AG08396 (cell line): ENCODE measurements at places on chromosomes 1 and 21.
A peak's percentile ranks its signal among the peaks of the same experiment; 100 is the strongest.

DNA sequence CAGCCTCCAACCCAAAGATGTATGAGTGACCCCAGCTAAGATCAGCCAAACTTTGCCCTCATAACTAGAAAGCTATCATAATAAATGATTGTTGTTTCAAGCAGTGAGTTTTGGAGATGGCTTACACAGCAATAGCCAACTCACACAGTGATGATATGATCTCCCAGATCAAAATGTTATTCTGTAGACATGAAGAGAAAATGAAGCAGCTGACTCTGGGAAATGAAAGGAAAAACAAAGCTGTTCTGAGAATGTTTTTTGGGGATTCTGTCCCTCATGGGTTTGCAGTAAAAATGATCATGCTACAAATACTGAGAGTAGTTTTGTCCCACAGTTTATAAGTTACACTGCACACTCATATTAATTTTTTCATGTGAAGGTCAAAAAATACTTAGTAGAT lies 617.8 kb downstream of the MRPL39 start:
- no peak for DNase-seq

- DNase-seq, result peak; percentile 55
Observed at GRCh38 chr1:9721606-9722377, 70.3 kb downstream of the PIK3CD start.

DNA sequence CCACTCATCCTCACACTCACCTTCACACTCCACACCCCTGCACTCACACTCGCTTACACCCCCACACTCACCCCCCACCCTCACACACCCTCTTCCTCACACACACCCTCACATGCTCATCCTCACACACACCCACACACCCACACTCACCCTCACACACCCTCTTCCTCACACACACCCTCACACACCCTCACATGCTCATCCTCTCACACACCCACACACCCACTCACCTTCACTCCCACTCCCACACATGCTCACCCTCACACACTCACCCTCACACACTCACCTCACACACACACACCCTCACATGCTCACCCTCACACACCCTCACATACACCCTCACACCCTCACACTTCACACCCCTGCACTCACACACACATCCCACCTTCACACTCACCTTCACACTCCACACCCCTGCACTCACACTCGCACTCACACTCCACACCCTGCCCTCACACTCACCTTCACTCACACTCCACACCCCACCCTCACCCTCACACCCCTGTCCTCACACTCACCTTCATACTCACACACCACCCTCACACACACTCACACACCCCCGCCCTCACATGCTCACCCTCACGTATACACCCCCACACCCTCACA lies 42.6 kb upstream of the EDN2 start:
- DNase-seq, result no peak

DNA sequence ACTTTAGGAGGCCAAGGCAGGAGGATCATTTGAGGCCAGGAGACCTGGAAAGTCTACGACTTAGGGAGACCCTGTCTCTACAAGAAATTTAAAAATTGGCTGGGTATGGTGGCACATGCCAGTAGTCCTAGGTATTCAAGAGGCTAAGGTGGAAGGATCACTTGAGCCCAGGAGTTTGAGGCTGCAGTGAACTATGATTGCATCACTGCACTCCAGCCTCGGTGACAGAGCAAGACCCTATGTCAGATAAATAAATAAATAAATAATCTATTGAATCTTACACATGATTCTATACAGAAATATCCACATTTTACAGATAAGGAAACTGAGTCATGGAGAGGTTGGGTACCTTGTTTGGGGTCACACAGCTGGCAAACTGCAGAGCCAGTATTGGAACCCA lies 89.1 kb downstream of the MAN1C1 start:
- no peak for DNase-seq

GRCh38 chr21:38303300-38303699 lies 46.5 kb downstream of the KCNJ15 start:
- peak; percentile 44 for DNase-seq

DNA sequence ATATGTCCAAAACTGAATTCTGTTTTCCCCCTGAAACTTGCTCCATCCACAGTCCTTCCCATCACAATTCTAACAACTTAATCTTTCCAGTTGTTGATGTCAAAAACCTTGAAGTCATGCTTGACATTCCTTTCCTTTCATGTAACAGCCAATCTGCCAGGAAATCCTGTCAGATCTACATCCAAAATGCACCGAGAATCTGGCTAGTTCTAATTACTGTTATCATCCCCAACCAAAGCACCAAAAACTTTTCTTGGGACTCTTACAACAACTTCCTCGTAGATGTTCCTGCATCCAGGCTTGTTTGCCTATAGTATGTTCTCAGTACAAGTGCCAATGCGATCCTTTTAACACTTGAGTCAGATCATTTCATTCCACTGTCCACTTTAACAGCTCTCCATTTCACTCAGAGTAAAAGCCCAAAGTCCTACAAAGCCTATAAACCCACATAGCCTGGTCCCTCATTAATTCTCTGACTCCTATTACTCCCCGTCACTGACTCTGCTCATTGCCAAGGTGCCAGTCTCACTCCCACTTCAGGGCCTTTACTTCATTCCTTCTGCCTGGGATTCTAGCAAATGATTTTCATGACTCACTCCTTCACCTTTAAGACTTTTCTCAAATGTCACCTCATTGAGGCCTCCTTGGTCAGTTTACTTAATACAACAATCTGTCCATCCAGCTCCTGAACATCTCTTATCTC lies 493.2 kb upstream of the NFIA start:
- no peak for DNase-seq

- no peak for DNase-seq
Observed at GRCh38 chr1:169472738-169473137, 13.0 kb downstream of the SLC19A2 start.

DNA sequence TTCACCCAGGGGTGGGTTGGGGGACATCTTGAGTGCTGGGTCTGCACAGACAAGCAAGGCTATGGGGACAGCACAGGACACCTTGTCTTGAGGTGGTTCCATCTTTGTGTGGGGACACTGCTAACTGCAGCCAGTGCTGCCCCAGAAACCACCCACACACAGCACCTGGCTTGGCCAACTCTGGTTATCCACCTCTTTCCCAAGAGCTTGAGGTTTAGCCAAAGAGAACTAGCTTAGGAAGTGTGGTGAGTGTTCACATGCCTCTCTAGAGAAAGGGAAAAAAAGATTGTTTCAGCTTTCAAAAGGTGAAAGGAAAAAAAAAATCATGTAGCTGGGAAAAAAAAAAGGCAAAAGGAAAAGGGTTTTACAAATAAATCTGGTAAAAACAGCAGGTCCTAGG lies 32.4 kb downstream of the BCAR3 start:
- DNase-seq, result no peak

DNA sequence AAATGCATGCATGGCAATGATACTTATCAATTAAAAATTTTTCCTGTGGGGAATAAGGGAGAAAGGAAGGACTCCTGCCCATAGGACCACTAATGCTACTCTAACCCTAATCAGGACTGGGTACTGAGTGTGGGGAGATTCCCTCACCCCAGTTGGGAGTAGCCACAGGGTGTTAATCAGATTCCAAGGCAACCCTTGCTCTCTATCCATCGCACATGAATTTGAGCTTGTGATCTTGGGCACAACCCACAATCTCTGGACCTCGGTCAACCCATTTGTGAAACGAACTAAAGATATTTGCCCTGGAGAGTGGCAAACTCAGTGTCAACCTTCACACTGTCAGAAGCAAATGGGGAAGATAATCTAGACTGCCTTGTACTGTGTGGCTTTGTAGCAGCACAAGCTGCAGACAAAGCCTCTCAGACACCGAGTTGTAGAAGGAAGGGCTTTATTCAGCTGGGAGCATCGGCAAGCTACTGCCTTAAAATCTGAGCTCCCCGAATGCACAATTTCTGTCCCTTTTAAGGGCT lies 69.5 kb downstream of the SERINC2 start:
- DNase-seq, result no peak

- DNase-seq, result peak; percentile 22
Observed at GRCh38 chr1:102970496-102971078, 137.7 kb downstream of the COL11A1 start.

DNA sequence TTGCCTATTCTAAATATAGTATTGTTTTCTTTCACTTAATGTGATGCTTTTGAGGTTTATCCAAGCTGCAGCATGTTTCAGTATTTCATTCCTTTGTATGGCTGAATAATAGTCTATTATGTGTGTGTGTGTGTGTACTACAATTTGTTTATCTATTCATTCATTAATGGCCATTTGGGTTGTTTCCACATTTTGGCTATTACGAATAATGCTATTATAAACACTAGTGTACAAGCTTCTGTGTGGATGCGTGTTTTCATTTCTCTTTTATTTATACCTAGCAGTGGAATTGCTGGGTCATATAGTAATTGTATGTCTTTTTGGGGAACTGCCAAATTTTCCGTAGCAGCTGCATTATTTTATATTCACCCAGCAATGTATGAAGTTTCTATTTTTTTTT lies 15.0 kb upstream of the THEM5 start:
- no peak for DNase-seq

- DNase-seq, result no peak
Observed at GRCh38 chr1:4346131-4346530, 308.3 kb upstream of the AJAP1 start.

DNA sequence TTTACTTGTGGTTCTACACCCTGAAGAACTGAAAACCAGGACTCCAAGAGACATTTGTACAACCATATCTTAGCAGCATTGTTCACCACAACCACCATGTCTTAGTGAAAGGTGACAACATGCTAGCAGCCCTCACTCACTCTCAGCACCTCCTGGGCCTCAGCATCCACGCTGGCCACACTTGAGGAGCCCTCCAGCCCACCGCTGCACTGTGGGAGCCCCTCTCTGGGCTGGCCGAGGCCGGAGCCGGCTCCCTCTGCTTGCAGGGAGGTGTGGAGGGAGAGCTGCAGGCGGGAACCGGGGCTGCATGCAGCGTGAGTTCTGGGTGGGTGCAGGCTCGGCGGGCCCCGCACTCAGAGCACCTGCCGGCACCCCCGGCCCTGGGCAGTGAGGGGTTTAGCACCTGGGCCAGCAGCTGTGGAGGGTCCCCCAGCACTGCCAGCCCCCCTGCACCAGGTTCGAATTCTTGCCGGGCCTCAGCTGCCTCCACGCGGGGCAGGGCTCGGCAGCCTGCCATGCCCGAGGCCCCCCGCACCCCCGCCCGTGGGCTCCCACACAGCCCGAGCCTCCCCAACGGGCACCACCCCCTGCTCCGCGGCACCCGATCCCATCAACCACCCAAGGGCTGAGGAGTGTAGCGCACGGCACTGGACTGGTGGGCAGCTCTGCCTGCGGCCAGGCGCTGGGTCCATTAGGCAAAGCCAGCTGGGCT lies 9.2 kb downstream of the C1orf159 start:
- no peak for DNase-seq

DNA sequence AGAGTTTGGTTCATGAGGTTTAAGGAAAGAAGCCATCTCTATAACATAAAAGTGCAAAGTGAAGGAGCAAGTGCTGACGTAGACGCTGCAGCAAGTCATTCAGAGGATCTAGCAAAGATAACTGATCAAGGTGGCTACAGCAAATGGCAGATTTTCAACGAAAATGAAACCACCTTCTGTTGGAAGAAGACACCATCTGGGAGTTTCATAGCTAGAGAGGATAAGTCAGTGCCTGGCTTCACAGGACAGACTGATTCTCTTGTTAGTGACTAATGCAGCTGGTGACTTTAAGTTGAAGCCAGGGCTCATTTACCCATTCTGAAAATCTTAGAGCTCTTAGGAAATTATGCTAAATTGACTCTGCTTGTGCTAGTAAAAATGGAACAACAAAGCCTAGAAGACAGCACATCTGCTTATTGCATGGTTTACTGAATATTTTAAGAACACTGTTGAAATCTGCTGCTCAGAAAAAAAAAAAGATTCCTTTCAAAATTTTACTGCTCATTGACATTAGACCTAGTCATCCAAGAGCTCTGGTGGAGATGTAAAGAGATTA lies 10.5 kb downstream of the MAEL start:
- no peak for DNase-seq

DNA sequence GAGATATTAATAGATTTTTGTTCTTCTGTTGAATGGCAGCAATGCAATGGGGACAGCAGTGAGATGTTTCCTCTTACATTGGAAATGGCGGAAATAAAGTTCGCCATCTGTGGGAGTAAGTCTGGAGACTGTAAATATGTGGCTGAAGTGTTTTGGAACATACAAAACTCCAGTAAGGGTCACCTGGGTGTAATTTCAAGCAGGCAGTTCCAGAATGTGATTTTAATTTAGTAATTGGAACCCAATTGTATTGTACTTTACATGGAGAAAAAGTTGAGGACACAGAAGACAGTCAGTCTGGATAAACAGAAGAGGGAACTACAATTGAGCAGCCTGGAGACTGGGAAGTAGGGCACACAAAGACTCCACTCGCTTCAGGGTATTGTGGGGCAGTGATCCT lies 108.6 kb downstream of the NTMT2 start:
- no peak for DNase-seq

- no peak for DNase-seq
Observed at GRCh38 chr1:186424539-186424938, 36.4 kb downstream of the PDC start.

DNA sequence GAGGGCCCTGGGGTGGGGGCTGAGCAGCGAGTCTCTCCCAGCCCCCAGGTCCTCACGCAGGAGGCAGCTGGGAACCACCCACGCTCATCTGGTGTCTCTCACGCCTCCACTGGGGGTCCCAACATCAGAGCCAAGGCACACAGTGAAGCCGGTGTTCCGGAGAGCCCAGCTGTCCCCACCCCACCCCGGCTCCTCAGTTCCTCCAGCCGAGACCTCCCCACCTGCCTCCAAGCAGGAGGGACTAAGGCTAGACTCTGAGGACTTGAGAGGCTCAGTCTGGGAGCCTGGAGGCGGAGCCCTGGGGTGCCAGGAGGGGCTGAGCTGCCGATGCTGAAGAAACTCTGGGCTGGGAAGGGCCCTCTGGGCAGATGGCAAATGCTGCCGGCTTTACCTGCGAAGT lies 1.6 kb upstream of the HPCA start:
- no peak for DNase-seq

GRCh38 chr21:45110873-45111624 lies 36.7 kb downstream of the ADARB1 start:
- DNase-seq, result no peak

- DNase-seq, result no peak
Observed at GRCh38 chr1:231757101-231757404, 130.5 kb downstream of the DISC1 start.

GRCh38 chr1:44238660-44239059 lies 25.4 kb downstream of the DMAP1 start:
- DNase-seq, result no peak

DNA sequence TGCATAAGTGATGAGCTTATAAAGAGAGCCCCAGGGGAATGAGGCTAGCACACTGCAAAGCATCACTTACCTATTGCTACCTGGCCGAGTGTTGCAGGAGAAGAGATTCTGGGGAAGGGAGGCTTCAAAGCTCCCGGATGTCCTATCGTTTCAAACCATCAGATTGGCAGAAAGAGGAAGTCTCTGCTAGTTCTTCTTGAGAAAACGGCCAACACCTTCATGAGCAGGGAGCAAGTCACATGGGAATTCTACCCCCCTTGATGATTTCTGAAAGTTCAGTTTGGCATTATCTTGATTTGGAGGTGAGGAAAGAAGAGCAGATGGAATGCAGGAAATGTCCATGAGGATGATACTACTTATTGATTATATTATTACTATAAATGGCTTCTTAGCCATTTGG lies 16.2 kb downstream of the SYF2 start:
- no peak for DNase-seq

DNA sequence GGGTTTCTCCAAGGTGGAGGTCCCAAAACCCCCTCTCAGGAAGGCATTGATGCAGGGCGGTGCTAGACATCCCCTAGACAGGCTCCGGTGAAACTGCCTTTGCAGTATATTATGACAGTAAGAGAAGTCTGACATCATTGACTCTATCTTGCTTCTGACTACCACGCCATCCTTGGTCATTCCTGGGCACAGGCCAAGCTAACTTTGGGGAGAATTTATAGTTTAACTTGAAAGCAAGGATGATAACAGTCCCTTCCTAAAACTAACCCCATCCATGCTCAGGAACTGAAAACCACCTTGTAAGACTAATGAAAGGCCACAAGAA lies 30.3 kb downstream of the RSPH1 start:
- no peak for DNase-seq
